ENCODE measurements at places on chromosomes 3 and 15.

- no peak for DNase-seq
Measured at GRCh38 chr3:29512641-29513040, 231.8 kb downstream of the RBMS3 start.

DNA sequence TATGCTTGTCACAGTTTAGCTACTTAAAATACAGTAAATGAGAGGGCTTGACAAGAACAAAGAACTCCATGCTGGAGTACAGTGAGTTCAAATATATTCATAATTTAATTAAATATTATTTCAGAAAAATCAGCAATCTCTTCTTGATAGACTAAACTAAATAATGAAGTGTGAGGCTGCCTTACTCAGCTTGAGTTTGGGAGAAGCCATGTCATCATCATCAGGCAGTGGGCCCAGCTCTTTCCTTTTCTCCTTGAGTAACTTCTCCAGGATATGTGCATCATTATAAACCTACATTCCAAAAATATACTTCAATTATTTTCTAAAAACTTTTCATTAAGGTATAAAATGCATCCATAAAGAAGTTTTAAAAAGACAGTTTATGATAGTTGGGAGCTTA lies 70.5 kb downstream of the PBRM1 start:
- no peak for DNase-seq

DNA sequence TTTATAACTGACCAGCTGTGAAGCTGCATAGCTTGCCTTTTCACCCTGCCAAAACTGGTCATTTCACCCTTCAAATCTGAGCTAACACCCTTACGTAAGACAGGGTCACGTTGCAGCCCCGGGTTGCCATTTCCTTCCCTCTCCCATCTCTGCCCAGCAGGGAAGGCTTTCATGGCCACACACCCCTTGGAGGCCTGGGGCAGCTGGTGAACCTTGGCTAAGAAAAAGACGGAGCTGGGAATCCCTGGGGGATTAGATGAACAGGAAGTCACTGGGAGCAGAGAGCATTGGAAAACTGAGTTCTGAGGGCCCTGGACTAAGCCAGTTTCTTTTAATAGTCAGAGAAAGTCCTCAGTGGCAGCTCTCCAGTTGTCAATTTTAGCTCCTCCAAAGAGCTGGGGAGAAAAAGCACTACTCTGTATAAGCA lies 67.8 kb downstream of the TTC23 start:
- peak; percentile 37 for DNase-seq

DNA sequence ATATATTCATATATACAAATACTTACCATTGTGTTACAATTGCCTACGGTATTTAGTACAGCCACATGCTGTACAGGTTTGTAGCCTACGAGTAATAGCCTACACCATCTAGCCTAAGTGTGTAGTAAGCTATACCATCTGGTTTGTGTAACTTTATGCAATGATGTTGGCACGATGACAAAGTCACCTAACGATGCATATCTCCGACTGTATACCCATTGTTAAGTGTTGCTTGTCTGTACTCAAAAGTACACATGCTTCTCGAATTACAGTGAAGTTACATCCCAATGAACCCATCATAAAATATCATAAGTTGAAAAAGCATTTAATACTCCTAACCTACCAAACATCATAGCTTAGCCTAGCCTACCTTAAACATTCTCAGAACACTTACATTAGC lies 327.1 kb downstream of the KBTBD8 start:
- no peak for DNase-seq

- no peak for DNase-seq
Measured at GRCh38 chr15:40037721-40038120, 1.3 kb downstream of the SRP14 start.

GRCh38 chr15:94844198-94844537 lies 612.8 kb downstream of the MCTP2 start:
- no peak for DNase-seq

DNA sequence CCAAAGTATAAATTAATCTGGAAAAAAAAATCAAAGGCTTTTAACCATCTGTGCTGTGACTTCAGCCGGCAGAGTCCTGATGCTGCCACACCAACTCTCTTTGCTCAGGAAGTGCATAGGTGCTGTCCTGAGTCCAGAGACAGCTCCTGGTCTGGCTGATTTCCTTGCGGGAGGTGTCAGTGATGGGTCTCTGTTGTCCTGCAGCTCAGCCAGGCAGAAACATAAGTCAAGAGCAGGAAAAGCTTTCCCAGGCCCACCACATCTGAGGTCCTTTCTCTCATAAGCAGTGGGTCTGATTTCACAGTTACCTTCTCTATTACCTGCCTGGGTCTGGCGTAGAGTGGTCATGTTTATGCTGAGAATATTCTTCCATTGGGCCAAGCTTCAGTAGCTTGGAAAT lies 19.4 kb downstream of the CHST2 start:
- no peak for DNase-seq

Data from testis (tissue), 5 donors.